ENCODE measurements at places on chromosomes 4 and X.

GRCh38 chr4:84875636-84876371 lies 90.7 kb downstream of the WDFY3 start:
- no peak for DNase-seq

DNA sequence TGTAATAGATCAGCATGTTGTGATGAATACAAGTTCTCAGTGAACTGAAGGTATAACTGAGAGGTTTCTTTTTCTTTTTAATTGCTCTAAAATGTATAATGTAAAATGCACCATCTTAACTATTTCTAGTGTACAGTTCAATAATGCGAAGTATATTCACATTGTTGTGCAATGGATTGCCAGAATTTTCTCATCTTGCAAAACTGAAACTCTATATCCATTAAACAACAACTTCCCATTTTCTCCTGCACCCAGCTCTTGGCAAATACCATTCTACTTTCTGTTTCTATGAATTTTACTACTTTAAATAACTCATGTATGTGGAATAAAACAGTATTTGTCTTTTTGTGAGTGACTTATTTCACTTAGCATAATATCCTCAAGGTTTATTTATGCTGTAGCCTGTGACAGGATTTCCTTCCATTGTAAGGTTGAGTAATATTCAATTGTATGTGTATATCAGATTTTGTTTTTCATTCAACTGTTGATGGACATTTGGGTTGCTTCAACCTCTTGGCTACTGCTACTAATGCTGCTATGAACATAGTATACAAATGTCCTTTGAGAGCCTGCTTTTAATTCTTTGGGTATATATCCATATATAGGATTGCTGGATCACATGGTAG lies 53.5 kb upstream of the NPFFR2 start:
- no peak for DNase-seq

DNA sequence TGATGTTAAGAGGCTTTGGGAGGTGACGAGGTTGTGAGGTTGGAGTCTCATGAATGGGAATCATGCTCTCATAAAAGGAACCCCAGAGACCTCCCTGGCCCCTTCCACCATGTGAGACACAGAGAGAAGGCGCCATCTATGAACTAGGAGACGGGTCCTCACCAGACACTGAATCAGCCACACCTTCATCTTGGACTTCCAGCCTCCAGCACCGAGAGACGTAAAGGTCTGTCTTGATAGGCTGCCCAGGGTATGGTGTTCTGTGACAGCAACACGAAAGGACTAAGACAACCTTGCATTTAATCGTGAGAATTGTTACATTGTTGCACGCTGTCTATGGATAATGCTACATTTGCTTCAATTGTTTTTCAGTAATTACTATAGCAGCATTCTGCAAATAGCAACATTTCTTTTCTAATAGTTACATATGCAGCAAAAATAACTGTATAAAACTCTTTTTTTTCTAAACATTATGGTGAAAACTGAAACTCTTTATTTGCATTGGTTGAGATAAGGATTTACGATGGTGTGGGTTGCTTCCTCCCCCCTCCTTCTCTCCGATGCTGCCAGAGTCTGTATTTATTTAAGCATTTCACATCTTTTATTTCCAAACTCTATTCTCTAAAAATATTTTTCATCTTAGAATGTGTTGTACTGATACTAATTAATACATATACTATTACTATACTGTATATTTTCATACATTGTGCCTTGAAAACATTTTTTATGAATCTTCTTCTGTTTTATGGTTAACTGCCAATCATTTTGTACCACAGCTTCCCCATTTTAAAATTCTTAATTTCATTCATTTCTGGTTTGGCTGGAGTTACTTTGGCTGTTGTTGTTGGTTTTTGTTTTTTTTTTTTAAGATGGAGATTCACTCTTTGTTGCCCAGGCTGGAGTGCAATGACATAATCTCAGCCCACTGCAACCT lies 26.4 kb upstream of the AKAP17A start:
- DNase-seq, result no peak

DNA sequence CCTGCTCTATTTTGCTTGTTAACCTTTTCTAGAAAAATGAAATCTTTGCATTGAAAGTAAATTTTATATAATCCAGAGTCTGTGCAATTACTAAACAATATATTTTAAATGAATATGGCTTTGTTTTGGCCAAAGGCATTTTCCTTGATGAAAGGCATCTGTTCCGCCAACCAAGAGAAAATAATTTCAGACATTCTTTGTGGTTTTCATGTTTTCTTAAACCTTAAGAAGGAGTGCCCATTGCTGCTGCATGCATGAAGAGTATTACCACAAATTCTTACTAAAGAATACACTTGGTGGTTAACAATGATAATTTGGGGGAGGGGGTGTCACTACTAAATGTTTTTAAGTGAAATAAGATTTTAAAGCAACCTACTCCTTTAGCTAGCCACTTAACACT lies 2.7 kb upstream of the PDGFC start:
- no peak for DNase-seq

DNA sequence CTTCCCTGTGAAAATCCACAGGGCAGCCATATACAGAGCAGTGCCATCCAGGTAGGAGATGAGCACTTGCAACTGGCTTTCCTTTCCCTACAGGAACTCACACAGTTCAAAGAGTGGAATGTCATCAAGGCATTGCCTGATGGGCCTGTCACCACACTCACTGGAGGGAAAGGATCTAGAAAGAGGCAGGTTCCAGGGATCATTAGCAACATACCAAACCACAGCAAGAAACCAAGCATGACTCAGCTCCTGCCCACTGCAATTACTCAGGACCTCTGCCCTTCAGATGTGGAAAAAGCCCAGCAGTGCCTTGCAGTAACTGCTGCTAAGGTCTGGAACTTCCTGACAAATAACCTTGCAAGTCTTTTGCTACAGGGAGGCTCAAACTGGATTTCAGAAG lies 101.2 kb downstream of the ZNF674 start:
- DNase-seq, result no peak

GRCh38 chrX:153991013-153991580 lies 18.5 kb downstream of the TMEM187 start:
- DNase-seq, result no peak

DNA sequence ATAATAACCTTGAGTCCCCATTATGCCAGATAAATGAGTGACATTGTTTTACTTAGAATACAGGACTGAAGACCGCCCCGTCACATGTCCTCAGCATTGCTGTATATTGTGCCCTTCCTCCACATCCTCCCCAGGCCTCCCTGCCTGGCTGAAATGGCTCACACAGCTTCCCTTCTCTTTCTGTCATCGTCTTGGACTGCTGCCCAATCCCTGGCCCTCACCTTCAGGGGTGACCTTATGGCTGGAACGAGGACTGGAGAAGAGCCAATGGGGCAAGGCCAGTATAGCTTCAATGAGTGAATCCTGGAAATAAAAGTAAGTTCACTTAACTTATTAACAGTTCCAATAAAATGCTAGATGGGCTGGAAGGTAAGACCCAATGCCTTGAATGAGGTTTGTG lies 2.7 kb downstream of the KCNE5 start:
- no peak for DNase-seq

DNA sequence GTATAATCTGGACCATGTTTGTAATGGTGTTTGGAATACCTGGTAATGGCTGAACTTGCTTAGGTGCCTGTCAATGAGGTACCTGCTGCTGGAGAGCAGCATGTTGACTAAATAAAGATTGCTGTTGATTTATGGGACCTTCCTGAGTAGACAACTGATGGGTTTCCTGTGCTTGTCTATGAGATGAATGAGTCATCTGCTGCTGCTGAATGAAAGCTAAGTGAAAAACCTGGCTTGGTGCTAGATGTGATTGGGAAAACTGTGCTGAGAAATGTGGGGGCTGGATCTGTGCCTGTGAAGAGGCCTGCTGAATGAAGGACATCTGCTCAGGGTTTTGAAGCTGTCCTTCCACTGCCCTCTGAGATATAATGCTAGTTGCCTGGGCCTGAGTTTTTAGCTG lies 69.6 kb downstream of the WNK3 start:
- no peak for DNase-seq

DNA sequence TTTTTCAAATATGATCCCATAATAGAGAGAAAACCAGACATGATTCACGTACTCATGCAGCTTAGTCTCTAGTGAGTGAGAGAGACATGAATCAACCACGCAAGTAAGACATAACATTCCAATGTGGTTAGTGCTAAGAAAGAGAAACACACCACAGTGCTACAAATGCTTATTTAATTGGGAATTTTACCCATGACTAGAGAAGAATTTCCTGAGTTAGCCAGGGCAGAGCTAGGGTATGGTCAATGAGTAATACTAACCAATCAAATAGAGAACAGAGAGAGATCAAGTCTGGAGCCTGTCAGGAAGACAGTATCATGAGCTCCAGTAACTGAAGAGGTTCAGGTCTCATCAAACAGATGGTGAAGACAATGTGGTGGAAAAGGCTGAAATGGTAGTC lies 495.2 kb downstream of the PDGFC start:
- DNase-seq, result no peak

DNA sequence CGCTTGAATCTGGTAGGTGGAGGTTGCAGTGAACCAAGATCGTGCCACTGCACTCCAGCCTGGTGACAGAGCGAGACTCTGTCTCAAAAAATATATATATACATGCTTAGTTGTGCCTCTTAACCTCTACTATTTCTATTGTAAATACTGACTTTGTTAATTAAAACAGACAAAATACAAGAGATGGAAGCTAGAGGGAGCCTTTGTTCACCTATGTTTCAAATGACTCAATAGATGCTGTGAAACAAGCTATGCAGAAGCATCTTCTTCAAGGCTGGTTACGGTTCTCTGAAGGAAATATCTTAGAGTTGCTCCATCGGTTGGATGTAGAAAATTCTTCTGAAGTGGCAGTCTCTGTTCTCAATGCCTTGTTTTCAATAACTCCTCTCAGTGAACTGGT lies 6.2 kb downstream of the NCAPG start:
- peak; percentile 49 for DNase-seq

DNA sequence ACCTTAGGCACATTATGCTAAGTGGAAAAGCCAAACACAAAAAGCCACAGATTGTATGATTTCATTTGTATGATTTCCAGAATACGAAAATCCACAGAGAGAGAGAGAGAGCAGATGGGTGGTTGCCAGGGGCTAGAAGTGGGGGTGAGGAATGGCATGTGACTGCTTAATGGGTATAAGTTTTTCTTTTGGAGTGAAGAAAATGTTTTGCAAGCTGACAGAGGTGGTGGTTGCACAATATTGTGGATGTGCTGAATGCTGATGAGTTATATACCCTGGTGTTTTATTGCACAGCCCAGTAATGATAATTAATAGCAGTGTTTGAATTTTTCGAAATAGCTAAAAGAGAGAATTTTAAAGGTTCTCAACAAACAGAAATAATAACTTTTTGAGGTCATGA lies 386.1 kb upstream of the HS3ST1 start:
- no peak for DNase-seq

- no peak for DNase-seq
Measured at GRCh38 chr4:10495651-10496050, 38.4 kb upstream of the ZNF518B start.

DNA sequence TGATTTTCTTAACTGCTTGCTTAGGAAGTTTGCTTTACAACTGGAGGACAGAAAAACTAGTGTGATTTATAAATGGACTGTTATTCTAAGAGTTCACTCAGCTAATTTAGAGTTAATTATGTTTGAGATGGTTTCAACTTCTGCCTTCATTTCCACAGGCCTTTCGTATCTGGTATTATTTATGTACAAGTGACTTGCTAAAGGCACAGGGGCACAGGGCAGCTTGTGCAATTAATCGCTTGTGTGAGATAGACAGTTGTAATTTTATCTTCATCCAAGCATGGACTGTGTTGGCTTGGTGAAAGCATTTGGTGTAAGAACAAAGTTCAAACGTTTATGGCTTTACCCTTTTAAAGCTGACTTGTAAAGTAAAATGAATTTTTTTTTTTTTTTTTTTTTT lies 38.3 kb downstream of the GPAT3 start:
- DNase-seq, result peak; percentile 69

- DNase-seq, result peak; percentile 53
Measured at GRCh38 chrX:108736509-108737479, at the start of gene IRS4. TSS of gene IRS4 (minus strand) at chrX:108736563.

GRCh38 chr4:10371869-10372471 lies 85.3 kb downstream of the ZNF518B start:
- no peak for DNase-seq

- DNase-seq, result no peak
Measured at GRCh38 chr4:4433941-4434340, 47.0 kb downstream of the NSG1 start.

DNA sequence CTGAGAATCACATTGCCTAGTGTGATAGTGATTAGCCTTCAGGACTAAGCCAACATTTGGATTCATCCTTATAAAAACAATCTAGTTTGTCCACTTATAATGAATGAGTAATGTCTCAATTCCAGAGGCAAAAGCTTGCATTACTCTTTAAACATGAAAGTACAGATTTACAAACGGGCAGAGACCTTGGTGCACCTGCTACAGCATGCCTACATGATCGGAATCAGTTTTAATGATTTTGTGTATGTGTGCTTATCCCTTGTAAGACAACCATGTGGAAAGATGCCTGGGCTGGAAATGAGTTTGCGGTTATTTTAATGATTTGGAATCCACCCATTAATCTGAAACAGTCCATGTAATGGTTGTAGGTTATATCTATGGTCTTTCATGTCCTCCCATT lies 572.7 kb downstream of the KLHL13 start:
- no peak for DNase-seq

DNA sequence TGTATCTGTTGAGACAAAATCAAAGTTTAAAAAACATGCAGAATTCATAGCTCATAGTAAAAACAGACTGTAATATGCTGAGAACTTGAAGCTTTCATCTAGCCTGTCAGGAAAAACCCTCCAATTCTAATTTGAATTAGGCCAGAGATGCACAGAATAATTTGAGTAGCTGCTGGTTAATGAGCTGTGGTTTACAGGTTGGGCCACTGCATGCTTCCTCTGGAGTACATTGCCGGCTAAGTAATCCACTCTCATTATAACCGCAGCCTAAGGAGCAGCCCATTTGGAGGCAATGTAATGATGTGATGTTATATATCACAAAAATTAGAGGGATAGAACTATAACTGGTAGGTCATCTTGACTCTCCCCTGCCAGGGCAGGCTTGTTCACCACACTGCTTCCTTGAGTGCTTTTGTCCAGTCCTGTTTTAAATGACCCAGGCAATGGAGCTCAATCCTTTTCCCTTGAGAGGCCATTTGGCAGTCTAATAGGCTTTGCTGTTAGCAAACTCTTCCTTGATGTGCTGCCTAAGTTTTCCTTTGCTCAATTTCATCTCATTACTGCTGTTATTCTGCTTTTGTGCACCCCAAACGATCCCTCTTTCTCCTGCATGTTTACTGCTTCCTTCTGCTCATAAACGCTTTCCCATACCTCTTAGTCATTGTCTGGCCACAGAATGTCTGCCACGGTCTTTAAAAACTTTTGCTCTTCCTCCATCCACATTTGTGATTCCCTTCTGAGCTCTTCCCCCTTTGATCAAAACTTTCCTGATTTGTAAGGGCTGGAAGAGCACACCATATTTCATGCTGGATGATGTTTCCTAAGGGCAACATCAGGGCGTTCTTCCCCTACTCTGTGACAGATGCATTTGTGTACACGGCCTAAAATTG lies 230.9 kb downstream of the C4orf33 start:
- no peak for DNase-seq

GRCh38 chr4:26484032-26484515 lies 6.2 kb downstream of the CCKAR start:
- DNase-seq, result no peak

GRCh38 chr4:133856731-133857355 lies 344.7 kb downstream of the PABPC4L start:
- no peak for DNase-seq
